Effector CD4-positive, alpha-beta T cell (primary cell): ENCODE measurements at places on chromosomes 12 and 14.

DNA sequence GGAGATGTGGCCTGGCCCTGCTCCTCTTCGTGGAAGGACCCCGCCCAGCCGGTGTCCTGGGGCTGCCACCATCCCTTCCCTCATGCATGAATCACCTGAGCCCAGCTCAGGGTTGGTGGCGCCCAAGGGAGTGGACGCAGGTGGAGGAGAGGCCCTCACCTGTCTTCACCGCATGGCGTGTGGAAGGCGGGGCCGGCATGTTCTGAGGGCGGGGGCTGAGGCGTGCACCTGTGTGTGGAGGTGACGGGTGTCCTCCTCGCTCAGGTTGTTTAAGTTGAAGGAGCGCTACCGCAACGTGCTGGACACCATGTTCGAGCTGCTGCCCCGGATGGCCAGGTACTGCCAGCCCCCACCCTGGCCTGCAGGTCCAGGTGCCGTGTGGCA, 47.0 kb downstream of the SLC8B1 start:
- DNase-seq, result no peak

- DNase-seq, result no peak
Measured at GRCh38 chr14:28596391-28596790, 170.2 kb upstream of the FOXG1 start.

GRCh38 chr14:38887696-38888095, 215.3 kb downstream of the SEC23A start:
- no peak for DNase-seq

DNA sequence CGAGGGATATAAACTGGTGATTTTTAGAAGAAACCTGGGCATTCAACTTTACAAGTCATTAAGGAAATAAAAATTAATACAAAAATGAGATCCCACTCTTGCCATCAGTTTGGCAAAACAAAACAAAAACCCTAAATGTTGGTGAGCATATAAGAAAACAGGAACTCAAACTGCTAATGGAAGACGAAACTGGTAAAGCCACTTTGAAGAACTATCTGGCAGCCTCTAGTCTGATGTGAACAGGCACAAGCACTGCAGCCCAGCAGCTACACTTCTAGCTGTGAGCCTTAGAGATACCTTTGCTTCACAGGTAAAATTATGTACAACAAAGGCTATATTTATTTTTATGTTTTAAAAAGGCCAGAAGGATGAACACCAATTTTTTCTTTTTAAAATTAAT, 459.6 kb downstream of the ZFP36L1 start:
- no peak for DNase-seq

GRCh38 chr14:45198551-45198950, 54.5 kb downstream of the MIS18BP1 start:
- DNase-seq, result no peak

GRCh38 chr12:30936036-30936435, 9.5 kb downstream of the TSPAN11 start:
- no peak for DNase-seq

- DNase-seq, result no peak
Measured at GRCh38 chr14:72965249-72965648, 39.0 kb downstream of the DCAF4 start.

DNA sequence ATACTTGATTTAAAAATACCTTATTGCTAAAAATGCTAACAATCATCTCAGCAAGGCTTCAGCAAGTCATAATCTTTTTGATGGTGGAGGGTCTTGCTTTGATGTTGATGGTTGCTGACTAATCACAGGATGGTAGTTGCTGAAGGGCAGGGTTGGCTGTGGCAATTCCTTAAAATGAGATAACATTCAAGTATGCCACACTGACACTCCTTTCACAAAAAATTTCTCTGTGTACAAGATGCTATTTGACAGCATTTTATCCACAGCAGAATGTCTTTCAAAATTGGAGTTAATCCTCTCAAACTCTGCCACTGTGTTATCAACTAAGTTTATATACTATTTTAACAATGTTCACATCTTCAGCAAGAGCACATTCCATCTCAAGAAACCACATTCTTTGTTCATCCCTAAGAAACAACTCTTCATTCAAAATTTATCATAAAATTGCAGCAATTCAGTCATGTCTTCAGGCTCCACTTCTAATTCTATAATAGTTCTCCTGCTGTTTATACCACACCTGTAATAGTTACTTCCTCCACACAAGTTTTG, 16.1 kb downstream of the SCAF11 start:
- DNase-seq, result no peak

DNA sequence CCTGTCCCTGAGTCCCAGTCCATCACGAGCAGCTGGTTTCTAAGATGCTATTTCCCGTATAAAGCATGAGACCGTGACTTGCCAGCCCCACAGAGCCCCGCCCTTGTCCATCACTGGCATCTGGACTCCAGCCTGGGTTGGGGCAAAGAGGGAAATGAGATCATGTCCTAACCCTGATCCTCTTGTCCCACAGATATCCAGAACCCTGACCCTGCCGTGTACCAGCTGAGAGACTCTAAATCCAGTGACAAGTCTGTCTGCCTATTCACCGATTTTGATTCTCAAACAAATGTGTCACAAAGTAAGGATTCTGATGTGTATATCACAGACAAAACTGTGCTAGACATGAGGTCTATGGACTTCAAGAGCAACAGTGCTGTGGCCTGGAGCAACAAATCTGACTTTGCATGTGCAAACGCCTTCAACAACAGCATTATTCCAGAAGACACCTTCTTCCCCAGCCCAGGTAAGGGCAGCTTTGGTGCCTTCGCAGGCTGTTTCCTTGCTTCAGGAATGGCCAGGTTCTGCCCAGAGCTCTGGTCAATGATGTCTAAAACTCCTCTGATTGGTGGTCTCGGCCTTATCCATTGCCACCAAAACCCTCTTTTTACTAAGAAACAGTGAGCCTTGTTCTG, 41.6 kb downstream of the DAD1 start:
- DNase-seq, result no peak

DNA sequence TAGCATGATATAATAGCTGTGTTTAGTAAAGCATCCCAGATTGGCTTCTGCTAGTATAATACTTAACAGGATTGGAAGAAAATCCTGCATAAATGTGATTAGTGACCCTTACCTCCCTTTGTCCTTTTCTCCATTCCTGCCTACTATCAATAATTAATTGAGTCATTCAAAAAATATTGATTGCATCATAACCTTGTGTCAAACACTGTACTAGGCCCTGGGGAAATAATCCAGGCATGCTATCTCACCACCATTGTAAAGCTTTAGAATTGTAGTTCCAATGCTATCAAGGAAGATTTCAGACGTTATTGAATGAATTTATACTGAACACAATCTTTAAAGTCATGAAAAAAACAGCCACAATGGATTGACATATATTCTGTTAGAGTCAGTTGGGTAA, 378.6 kb upstream of the DDHD1 start:
- no peak for DNase-seq

GRCh38 chr12:48894271-48894670, 28.6 kb upstream of the RND1 start:
- DNase-seq, result no peak

DNA sequence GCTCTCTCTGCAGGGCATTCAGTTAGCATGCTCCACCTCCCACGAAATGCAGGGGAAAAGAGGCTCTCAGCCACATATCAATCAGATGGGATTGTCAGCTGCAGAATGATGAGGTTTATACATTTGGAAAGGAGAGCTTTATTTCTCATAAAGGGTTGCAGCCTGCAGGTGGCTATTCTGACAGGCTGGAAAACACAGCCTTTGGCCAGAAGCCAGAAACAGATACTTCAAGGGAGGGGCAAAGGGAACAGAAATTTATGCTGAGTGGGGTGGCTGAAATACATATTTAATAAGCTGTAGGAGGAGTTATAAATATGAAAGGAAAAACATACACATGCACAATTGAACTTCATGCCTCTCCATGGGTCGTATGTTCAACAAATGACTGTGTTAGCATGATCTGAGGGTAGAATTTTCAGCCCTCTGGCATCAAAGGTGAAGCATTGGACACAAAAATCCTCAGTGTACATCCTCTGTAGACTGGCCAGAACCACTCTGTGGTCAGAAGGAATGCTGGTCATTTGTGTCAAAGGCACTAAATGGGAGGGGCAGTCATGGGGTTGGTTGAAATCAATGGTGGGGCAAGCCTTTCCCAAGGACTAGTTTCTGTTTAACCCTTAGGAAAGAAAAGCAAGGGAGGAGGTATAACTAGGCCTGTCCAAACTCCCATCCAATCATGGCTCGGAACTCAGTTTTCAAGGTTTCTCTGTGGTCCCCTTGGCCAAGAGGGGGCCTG, 62.4 kb downstream of the TMX1 start:
- no peak for DNase-seq

GRCh38 chr14:105398726-105399465, 558 bp downstream of the TEX22 start:
- DNase-seq, result peak; percentile 20

DNA sequence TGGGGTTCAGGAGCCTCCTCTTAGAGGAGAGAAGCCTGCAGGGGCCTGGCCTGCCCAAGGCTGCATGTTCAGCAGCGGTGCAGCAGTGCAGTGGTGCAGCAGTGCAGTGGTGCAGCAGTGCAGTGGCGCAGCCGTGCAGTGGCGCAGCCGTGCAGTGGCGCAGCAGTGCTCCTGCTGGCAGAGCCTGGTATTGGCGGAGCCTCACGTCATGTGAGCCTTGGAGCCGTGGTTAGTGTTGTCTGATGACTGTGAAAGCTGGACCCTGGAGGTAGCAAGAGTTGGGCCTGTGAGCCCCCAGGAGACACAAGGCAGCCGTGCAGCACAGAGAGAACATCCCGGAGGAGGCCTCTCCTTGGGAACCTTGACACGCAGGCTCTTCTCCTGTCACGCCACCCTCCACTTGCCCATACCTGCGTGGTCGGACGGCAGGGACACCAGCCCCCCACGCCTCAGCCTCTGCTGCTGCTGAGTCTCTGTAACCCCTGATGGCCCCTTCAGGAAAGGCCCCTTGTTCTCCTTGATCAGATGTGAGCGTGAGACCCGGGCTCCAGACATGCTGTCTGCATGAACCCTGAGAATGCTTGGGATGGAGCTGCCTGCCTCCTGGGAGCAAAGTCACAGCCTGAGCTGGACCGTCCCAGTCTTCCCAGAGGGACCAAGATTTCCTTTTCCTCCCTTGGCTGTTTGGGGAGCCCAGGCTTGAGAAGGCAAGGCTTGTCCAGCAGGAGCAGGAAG, 193.7 kb downstream of the KIF26A start:
- DNase-seq, result no peak

DNA sequence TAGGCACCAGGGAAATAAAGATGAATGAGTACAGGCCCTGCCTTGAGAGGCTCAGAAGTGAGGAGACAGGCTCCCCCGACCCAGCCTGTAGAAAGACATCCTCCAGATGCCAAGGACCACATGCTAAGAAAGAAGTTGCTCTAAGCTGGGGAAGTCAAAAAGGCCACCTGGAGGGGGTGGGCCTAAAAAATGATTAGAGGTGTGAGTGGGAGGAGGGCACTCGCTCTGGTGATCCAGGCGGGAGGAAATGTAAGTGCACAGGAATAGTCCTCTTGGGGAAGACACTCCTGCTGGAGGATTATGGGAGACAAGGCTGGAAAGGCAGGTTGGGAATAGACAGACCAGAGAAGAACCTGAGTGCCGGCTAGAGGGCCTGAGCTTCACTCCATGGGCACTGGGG, 32.2 kb downstream of the SMUG1 start:
- DNase-seq, result no peak

DNA sequence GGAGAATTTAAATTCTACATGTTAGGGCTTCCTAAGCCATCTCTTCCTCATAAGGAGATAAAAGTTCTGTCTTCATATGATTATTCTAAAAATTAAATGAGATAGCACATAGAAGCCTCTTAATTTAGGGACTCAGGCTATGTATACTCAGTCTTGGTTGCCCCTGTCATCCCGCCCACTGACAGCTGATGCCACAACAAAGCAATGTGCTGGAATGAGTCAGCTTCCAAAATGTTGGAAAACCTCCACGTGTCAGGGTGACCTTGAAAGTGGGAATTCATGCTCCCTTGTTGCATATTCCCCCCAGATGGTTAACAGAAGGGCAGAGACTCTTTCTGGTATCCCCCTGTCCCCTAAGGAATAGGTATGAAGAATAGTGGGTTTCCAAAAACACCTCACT, 238.0 kb upstream of the DDHD1 start:
- no peak for DNase-seq

DNA sequence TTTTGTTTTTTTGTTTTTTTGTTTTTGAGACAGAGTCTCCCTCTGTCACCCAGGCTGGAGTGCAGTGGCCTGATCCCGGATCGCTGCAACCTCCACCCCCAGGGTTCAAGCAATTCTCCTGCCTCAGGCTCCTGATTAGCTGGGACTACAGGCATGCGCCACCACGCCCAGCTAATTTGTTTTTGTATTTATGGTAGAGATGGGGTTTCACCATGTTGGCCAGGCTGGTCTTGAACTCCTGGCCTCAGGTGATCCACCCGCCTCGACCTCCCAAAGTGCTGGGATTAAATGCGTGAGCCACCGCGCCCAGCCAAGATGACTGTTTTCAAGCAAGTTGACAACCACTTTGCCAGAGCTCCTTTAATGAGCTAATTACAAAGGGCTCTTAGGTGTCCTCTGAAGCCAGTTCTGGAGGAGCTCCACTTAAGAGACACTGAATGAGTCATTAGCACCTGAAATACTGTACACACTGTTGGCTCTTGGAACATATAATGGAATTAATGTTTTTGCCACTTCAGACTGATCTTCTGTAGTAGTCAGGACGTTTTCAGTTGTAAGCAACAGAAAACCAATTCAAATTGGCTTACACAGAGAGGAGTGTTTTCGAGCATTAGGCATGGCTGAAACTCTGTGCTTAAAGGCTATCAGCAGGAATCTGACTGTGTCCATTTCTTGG, 55.4 kb upstream of the MED13L start:
- no peak for DNase-seq

GRCh38 chr14:64944041-64944440, 1.5 kb upstream of the GPX2 start:
- DNase-seq, result no peak

- DNase-seq, result no peak
Measured at GRCh38 chr12:124685689-124686369, 118.4 kb upstream of the NCOR2 start.

DNA sequence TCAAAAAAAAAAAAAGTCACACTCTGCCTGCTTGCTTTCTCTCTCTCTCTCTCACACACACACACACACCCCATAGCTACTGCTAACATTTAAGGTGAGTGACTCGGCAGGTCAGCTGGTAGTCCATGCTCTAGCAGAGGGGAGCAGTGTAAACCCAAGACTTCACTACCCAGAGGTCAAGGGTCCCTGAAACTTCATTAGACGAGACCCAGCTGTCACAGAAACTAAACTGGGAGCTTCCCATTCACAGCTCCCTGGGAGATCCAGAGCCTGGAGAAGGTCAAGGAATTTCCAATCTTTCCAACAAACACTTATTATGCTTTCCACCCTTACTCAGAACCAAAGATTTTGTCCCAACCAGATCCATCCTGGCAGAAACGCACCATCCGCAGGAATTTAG, 33.2 kb downstream of the CKAP4 start:
- no peak for DNase-seq

GRCh38 chr14:103402695-103403094, 17.5 kb downstream of the MARK3 start:
- no peak for DNase-seq

DNA sequence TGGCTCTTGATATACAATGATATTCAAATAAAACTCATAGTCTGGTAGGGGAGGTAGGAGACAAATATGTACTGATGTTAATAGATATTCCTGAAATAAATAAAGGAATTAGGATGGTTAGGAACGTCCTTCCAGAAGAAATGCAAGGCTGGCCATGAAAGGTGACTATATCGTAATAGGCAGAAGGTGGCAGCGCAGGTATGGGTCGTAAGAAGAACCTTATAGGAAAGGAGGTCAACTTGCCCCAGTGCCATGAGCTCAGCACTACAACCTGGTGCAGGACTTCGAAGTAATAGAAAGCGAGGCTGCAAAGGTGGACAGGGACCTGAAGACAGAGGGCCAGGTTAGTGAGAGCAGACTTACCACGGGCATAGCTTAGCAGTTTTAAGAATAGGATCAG, 55.3 kb upstream of the FGD4 start:
- DNase-seq, result no peak

GRCh38 chr12:50979369-50980052, 27.2 kb downstream of the HIGD1C start:
- DNase-seq, result no peak
